ENCODE measurements at places on chromosomes 7 and 10.

DNA sequence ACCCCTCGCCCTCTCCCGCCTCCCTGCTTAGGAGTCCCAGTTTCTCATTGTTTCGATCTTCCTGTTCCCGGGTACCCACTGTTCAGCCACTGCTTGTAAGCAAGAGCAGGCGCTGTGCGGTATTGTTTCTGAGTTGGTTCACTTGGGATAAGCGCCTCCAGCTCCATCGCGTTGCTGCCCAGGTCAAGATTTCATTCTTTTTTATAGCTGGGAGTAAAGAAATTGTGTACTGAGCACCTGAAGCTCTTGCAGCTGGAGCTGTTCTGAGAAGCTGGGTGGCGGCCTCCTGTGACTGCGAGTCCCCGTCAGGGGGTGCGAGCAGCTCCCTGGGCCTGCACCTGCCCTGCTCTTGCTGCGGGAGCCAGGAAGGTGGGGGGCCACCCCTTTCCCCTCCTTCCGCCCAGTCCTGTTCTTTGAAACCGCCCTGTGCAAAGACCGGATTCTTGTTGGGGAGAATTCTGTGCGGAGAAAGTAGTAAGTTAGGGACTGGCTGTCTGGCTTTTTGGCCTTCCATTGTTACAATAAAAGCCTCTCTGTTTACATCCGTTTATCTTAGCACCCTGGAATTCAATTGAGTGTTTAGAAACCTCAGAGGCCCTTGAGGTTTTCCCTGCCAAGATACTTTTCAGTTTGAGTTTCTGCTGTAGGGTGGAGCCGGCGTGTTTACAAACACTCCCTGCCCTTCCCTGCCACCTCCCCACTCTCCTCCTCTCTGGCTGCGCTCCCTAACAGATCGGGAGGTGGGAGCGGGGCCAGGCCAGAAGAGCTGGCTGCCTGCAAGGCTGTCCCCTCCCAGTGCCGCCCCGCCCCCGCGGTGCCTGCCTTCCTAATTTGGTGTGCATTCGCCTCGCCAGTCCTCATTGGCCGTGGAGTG, 30.8 kb upstream of the AP5Z1 start:
- peak; percentile 98 for DNase-seq

DNA sequence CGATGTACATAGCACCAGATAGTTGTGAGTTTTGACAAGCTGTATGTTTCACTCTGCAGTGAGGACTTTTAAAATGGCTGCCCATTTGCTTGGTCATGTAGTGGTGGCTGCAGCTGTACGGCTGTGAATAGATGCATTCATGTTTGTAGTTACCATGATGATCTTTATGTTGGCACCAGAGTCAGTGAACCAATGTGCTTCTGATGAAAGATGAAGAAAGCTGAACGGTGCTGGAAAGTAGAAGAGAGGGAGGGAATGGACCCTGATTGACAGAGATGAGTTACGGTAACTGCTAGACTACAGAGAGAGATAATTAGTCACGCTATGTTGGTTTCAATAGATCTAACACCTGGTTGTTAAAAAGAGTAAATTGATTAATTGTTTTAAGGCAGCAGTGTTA, 256.8 kb downstream of the CELF2 start:
- DNase-seq: no peak

DNA sequence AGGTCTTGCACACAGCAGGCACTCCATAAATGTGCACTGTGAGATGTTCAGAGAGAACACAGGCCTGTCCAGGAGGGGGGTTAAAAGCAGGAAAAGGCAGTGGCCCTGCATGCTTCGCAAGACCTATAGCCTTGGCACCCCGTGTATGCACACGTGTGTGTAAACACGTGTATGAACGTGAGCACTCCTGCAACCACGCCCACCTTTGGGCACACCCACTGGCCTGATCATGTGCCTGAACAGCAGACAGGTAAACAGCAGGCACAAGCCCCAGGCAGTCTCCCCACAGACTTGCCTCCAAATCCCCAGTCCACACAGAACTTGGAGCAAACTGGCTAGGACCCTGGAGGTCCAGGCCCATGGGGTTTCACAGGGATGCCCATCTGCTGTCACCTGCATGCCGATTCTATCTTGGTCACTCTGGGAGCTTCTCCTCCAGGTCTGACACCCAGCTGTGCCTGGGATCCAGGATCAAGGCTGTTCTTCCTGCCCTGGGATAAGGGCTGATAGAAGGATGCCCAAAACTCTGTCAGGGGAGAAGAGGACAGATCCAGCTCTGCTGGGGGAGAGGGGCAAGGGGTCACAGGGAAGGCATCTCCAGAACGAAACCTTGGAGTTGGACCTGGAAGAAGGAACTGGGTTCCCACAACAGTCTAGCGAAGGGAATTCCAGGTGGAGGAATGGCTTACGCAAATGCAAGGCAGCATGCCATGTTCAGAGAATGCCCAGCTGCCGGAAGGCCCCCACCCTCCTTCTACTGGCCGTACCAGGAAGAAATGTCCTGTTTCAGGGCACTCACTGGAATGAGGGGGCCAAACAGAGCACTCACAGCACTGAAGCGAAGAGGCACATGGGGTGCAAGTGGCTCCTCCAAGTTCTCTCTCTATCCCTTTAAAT, 14.3 kb upstream of the ZMIZ1 start:
- no peak for DNase-seq

GRCh38 chr10:132036887-132037675, 28.7 kb upstream of the JAKMIP3 start:
- no peak for DNase-seq

- DNase-seq: no peak
These were observed 33.7 kb upstream of the ERCC6 start for GRCh38 chr10:49572594-49573114.

GRCh38 chr10:48400129-48400849, 93.8 kb downstream of the MAPK8 start:
- DNase-seq: no peak

DNA sequence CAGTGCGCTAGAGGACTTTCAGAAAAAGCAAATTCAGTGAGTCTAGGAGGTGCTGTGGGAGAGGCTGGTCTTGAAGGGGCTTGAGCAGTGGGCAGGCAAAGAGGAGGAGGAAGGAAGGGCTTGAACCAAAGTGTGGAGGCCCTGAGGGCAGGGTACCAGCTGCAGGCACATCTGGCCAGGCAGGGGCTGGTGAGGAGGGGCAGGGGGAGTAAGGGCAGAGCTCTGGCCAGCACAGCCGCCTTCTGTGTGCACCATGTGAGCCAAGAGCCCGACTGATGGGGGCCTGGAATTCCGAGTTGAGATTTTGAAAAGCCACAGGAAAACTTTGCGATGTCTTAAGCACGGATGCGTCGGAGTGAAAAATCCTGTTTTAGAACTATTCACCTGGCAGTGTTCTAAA, 74.5 kb downstream of the PRPF18 start:
- DNase-seq: no peak

- no peak for DNase-seq
These were observed 1.3 kb upstream of the MINPP1 start for GRCh38 chr10:87503401-87503800.
